Stimulated activated CD8-positive, alpha-beta memory T cell treated with anti-CD3 and anti-CD28 coated beads, Interleukin-4, amount 100 ng/mL, for 48 hours (primary cell): ENCODE measurements at places on chromosomes 6 and 20.

DNA sequence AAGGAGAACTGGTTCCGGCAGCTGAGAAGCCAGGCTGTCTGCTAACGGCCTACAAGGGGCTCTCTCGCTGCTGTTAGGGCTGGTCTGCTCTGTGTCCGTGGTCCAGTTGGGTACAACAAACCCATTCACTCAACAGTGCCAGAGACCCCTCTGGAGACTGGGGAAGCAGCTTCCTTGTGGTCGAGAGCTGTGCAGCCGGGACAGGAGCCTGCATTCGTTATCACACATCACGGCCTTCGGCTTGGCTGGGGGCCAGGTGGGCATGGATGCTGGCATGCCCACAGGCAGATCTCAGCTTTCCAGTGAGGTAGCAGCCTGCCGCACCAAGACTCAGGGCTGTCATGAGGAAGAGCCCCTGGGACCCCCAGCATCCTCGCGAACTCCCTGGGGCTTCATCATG is 124.7 kb downstream of the PREX1 start:
- no peak for DNase-seq

DNA sequence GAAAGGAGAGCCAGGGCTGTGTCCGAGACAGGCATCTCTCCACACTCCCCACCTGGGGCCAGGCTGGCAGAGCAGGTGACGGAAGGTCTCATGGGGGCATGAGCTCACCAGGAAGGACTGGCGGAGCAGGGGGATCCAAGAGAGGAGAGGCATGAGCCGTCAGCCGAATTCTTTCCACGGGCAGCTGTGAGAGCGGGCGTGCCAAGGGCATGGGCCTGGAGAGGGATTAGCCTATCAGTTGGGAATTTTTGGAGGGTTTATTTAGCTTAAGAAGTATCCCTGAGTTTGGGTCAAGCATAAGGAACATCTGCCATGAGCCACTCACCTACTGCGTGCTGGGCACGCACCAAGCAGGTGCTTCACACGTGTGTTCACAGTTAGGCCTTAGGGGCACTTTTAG is 60.2 kb upstream of the ZNFX1 start:
- no peak for DNase-seq

GRCh38 chr20:54255157-54255556 is 47.3 kb downstream of the PFDN4 start:
- DNase-seq = no peak

GRCh38 chr20:31593221-31594001 is 11.7 kb upstream of the ID1 start:
- DNase-seq = peak; percentile 67

GRCh38 chr6:168778201-168778600 is 337.2 kb downstream of the SMOC2 start:
- no peak for DNase-seq

DNA sequence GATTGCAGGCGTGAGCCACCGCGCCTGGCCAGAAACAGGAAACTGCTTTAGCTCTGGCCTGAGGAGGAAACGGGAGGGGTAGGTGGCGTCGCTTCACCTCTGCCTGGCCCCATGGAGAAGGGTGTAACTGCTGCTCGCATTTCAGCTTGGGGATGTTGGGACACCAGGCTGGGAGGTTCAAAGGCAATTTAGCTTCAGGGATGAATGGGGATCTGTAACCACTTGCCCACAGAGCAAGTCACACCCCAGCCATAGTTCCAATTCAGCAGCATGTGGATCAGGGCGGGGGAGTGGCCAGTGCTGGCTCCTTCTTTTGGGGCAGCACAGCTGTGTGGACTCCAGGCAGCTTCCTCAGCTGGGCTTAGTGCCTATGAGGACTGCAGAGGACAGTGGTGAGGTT is 34.8 kb upstream of the NUP153 start:
- no peak for DNase-seq

- DNase-seq = no peak
These were observed 10.5 kb downstream of the SNX3 start for GRCh38 chr6:108250240-108250866.

DNA sequence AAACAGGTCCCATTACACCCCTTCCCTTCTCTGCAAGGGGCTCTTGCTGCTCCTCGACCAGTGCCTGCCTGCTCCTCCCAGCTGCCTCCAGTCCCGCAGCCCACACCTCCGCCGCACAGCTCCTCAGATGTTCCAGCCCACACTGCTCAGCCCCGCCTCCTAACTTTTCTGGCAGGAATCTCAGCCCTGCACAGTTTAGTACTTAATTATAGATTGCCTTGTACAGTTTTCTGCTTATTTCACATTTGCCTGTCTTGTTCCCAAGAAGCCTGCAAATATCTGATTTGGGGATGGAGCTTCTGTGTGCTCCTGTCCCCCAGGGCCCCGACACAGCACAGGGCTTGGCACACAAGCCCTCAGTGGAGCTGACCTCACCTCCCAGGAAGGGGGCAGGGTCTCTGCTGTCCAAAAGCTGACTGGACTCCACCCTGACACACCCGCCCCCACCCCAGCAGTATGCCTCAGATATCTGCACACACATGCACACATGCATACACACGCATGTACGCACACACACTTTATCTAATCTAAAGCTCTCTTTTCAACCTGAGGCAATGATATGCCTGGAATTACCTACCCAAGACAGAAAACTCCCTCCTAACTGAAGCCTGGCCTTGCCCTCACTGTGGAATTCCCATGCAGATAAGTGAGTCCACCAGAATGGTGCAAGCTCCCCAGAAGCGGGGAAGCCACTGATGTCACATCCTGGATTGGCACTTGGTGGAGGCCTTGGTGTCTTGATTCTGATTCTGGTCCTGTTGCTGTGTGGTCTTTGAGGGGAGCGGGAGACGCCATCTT is 1.2 kb upstream of the PNPLA1 start:
- no peak for DNase-seq

GRCh38 chr6:4613795-4614194 is 162.4 kb upstream of the CDYL start:
- no peak for DNase-seq
